Spleen (tissue), 13 donors: ENCODE measurements at places on chromosomes 1 and 21.

DNA sequence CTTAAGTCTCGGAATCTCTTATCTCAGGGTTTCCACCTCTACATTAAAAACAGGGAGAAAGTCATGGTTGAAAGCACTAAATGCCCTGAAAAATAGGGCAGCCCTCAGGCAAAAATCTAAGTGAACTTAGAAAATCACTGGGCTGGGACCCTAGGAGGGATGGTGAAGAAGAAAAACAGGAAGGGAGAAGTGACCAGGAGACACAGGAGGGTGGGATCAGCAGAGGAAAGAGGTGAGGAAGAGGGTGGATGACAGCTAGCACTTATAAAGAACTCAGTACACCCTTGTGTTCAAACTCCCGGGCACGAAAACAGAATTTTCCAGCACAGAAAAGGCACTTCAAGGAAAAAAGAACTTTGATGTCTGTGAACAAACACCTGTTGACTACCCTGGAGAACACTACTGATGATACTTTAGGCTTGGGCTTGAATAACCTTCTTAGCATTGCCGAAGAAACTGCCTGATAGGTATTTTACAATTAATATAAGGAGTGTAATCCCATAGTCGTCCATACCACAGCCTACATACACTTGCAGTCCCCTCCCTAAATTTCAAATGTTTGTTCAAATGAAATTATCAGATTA is 2.0 kb downstream of the CHML start:
- no peak for DNase-seq
- peak overlapping the region; percentile 12 for H3K27ac ChIP-seq
- H3K4me3 ChIP-seq, result peak overlapping the region; percentile 83
- no peaks in the 10 kb centered on the region for H3K27me3 ChIP-seq

DNA sequence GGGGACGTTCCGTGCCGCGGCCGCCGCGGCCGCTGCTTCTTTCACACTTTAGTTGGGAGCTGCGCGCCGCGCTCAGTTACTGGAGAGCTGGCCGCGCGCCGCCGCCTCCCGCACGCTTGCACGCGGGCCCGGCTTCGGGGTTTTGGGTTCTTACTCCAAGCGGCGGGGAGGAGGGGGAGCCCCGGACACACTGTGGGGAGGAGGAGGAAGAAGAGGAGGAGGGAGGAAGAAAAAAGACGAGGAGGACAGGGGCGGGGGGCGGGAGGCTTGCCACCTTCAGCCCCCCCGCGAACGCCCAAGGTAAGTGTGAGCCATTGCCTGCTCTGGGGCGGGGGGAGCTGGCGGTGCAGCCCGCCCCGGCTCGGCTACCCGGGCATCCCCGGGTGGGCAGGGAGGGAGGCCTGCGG is 243 bp downstream of the C1orf21 start:
- H3K27me3 ChIP-seq, result no peaks in the 10 kb centered on the region
- no peaks in the 10 kb centered on the region for H3K36me3 ChIP-seq
- H3K4me1 ChIP-seq, result no peaks in the 10 kb centered on the region

GRCh38 chr1:39490596-39491145 is 765 bp upstream of the BMP8A start:
- peak overlapping the region; percentile 62 for H3K4me3 ChIP-seq
- no peaks in the 10 kb centered on the region for H3K27me3 ChIP-seq
- H3K4me1 ChIP-seq, result peaks cover 24% of the 10 kb centered on the region
- H3K36me3 ChIP-seq, result peaks cover 24% of the 10 kb centered on the region
- DNase-seq, result no peak

GRCh38 chr1:82227306-82228095 is 426.8 kb downstream of the ADGRL2 start:
- H3K36me3 ChIP-seq, result no peaks in the 10 kb centered on the region
- no peak for DNase-seq
- no peaks in the 10 kb centered on the region for H3K27me3 ChIP-seq

DNA sequence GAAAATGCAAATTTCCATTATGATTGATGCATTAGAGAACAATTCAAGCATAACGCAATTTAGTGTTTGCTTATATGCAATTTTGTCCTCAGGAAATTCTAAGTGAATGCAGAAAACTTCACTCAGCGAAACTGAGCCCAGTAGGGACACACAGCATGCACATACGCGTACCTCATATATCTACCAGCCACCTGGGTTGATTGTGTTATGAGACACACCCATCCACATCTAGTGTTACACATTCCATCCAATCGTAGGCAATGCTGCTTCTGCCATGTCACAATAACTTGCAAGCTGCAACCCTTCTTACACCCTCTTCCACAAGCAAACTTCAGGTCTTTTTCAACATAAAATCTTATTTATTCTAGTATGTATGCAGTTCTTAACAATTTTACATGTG is 312.9 kb downstream of the HHAT start:
- no peaks in the 10 kb centered on the region for H3K4me1 ChIP-seq
- no peak for DNase-seq
- no peaks in the 10 kb centered on the region for H3K27me3 ChIP-seq
- no peak overlapping the region for H3K27ac ChIP-seq
- H3K36me3 ChIP-seq, result no peaks in the 10 kb centered on the region

- no peak overlapping the region for H3K27ac ChIP-seq
- no peaks in the 10 kb centered on the region for H3K4me1 ChIP-seq
- H3K4me3 ChIP-seq, result no peak overlapping the region
- no peaks in the 10 kb centered on the region for H3K27me3 ChIP-seq
Measured at GRCh38 chr1:35659589-35659988, 18.3 kb upstream of the PSMB2 start.

DNA sequence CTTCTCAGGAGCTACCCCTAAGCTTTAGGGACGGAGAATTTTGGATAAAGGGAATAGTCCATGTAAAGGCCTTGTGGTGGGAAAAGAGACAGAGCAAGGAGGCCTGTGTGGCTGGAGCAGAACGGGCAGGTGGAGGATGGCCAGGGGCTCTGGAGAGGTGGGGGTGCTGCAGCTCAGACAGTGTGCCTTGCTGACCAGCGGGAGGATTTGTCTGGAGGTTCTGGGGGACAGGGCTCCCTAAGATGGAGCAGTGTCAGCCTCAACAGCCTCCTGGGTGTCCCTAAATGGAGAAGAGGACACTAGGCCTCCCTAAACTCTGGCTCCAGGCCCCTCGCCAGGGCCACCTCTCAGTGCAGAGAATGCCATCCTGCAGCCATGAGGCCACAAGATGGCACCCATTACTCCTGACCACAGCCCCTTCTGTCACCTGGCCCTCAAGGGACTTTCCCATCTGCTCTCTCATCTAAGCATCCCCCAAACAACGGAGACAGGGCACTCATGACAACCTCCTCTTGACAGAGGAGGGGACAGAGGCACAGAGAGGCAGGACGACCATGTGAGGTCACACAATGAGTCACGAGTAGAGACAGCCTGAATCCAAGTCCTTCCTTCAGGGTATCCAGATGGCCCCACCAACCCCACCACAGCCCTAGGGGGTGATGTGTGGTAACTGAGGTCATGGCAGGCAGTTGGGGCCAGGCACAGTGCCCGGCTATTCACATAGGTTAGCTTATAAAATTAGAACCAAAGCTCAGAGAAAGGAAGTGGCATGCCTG is 94.7 kb downstream of the DMRTB1 start:
- no peaks in the 10 kb centered on the region for H3K36me3 ChIP-seq
- no peak overlapping the region for H3K27ac ChIP-seq
- DNase-seq, result peak; percentile 41
- no peak overlapping the region for H3K4me3 ChIP-seq

- no peaks in the 10 kb centered on the region for H3K4me1 ChIP-seq
- H3K36me3 ChIP-seq, result no peaks in the 10 kb centered on the region
- no peak overlapping the region for H3K4me3 ChIP-seq
- no peaks in the 10 kb centered on the region for H3K27me3 ChIP-seq
- DNase-seq, result no peak
- no peak overlapping the region for H3K27ac ChIP-seq
Measured at GRCh38 chr1:247908766-247909165, 11.3 kb upstream of the OR2T8 start.

DNA sequence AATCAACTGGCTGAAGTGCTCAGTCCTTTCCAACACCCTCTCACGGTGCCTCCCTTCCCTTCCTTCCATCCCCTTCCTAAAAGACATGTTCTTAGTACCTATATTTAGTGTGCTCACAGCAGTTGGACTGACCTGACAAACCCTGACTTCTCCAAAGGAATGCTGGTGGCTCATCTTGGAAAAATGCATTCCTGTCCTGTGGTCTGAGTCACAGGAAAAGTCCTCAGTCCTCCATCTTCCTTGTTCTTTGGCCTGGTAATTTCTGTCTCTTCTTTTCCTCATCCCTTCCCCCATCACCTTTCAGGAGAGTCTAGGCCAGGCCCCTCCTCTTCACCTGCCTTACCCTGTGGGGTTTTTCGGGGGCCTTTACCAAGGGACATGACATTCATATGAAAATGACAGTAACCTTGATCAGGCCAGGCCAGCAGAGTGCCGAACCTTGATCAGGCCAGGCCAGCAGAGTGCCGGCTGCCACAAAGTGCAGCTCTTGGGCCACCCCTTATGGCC is 7.2 kb downstream of the ATP1B1 start:
- no peak for DNase-seq
- peak overlapping the region; percentile 87 for H3K27ac ChIP-seq
- no peak overlapping the region for H3K4me3 ChIP-seq
- H3K4me1 ChIP-seq, result peaks cover 2% of the 10 kb centered on the region
